HTR-8/SVneo (cell line): ENCODE measurements at places on chromosomes 1 and 21.

- DNase-seq, result no peak
Observed at GRCh38 chr1:154619181-154619948, 11.4 kb upstream of the ADAR start.

GRCh38 chr21:15062606-15062965 is 2.2 kb downstream of the NRIP1 start:
- no peak for DNase-seq

DNA sequence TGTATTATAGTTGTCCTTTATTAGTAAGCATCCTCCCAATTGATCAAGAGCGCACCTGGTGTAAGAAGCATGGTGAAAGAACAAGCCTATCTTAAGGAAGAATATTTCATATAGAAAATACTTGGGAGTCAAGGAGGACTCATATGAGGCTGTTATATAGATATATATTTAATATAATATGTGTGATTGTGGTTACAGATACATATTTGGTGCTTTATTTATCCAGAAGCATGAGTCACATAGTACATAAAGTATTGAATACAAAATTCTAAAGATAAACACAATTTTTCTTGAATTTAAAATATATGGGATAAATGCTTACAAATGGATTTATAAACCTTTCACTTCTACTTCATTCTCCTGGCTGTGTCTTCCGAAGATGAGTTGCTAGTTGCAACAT is 60.6 kb downstream of the RGS5 start:
- DNase-seq, result no peak

- DNase-seq, result no peak
Observed at GRCh38 chr1:232589111-232589811, 40.7 kb downstream of the SIPA1L2 start.

DNA sequence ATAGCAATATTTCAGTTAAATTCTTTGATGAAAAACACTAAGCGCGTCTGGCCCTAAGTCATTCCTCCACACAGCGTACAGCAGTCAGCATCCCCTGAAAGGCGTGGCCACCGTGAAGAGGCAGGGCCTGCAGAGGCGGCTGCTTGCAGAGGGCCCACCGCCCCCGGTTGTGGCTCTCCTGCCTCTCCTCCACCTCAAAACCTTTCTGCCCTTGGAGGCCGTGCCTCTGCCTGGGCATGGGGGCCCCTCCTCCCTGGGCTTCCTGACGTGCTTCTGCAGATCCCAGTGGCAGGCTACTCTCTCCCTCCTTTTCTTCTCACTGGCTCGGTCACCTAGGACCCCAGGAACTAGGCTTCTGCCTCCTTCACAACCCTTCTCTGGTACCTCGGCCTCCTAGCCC is 16.2 kb downstream of the CLSTN1 start:
- DNase-seq, result no peak

- DNase-seq, result no peak
Observed at GRCh38 chr1:234776876-234777855, 167.2 kb upstream of the IRF2BP2 start.

DNA sequence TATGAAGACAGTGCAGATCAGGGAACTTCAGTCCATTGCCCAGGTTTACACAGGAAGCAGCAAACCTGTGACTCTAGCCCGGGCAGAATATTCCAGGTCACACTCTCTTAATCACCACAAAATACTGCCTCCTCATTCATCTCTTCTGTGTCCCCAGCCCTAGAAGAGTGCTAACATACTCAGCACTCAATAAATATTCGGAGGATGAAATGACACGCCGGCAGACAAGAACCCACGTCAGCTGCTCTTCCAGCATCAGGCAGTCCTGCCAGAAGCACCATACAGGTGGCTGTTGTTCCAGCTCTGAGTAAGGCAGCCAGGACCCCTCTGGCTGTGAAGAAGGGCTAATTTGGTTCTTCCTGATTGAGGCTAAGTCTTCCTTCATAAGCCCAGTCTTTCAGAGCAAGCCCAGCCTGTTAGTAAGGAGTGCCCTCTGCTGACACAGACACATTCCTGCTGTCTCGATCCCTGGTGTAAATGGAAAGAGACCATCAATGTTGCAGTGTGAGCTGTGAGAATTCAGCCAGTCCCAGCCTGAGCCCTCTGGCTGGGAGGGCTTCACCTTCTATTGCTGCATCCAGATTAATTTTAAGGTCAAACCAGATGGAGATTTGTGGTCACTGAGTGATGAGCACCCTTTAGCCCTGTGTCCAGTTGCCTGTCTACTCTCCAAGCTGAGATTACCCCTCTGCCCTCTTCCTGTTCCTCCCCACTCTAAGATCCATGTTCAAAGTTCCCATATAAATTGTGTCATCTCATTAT is 45.0 kb upstream of the KIRREL1 start:
- peak; percentile 20 for DNase-seq

DNA sequence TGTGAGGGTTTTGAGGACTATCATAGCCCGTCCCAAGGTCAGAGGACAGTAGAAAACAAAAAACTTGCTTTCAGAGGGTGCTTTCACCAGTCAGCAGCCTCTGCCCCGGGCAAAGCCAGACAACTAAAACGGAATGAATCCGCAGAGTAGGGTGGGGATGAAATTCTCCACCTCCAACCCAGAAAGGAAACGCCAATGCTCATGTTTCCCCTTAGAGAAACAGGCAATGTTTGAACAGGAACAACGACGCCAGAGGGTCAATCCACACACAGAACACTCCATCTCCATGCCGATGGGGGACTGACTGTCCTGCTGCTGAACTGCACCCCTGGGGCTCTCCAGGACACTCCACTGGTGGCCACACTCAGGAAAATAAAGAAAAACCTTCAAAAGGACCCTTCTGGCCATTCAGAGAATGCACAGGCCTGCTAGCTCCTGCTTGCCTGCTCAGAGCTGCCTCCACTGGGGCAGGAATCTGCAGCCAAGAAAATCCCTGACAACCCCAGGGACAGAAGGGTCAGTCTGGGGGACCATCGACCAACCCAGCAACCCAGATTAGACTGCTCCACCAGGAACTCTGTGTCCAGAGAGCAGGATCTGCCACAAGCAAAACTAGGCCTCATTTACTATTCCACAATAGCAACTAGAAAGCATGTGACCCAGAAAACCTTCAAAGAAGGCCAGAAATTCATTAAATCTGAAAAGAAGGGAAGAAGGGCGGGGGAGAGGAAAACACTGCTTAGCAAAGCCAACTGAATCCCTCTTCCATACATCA is 116.0 kb downstream of the TOMM20 start:
- DNase-seq, result no peak

GRCh38 chr1:156081180-156081916 is 917 bp downstream of the MEX3A start:
- peak; percentile 27 for DNase-seq

DNA sequence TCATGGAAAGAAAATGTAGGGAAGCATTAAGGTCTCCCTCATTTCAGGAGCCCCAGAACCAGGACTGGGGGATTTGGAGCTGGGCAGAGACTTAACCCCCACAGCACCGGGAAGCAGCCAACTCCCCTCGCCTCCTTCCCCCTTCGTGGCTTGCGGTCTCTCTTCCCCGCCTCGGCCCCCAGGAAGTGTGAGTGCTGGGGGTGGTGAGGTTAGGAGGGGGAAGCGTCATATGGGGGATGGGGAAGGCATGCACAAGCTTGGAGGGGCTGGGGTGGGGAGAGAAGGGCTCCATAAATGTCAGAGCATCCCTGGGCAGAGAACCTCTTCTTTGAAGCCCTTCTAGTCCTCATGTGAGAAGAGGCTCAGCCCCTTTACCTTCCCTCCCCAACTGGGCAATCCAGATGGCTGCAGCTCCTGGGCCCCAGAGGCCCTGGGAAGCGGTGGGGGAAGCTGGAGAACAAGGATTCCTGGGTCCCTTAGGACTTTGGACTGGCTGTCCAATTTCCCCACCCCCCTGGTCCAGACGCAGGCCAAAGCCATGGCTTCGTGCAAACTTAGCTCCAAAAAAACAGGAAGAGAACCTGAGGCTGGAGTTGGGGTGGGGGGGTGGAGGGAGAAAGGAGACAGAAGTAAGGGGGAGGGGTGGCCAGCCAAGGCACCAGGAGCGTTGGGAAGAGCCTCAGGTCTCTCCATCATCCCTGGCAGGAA is 7.8 kb downstream of the ZBTB7B start:
- no peak for DNase-seq

GRCh38 chr1:147641695-147642592 is 28.4 kb downstream of the ACP6 start:
- peak; percentile 25 for DNase-seq

GRCh38 chr1:224767031-224767430 is 150.9 kb downstream of the CNIH3 start:
- no peak for DNase-seq

GRCh38 chr1:53066488-53066887 is 4.5 kb downstream of the PODN start:
- no peak for DNase-seq

GRCh38 chr21:40730426-40730800 is 116.5 kb downstream of the DSCAM start:
- no peak for DNase-seq

DNA sequence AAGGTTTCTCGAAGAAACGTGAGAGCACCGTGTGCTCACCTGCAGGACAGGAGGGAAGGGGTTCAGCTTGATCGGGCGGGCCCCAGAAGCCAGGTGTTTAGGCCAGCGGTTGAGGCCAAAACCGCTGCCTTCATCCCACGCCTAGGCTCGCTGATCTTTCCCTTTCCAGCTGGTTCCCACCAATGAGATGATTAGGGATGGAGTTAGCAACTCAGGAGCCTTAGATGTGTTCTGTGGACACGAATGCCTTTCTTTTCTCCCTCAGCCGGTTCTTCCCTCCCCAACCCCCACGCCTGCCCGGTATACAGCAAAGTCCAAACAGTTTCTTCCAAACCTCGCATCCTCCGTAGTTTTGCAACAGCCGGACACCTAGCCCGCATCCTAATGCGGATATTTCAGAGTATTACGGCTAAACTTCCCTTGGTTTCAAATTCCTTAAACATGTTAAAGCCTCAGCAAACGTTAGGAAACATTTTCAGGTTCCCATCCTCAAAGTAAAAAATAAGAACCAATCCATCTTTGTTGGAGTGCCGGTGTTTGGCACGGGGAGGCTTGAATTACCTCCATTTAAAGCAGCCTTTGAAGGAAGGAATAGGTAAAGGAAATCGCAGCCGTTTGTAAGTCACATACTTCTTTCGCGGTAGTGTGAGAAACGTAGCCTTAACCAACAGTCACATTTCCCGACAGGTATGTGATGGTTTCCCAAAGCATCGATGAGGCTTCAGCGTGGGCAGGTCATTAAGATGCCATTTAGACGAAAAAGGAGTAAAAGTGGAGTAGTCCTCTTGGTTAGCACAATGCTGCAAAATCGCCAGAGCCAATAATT is 1.1 kb downstream of the LRRC8C start:
- peak; percentile 13 for DNase-seq

DNA sequence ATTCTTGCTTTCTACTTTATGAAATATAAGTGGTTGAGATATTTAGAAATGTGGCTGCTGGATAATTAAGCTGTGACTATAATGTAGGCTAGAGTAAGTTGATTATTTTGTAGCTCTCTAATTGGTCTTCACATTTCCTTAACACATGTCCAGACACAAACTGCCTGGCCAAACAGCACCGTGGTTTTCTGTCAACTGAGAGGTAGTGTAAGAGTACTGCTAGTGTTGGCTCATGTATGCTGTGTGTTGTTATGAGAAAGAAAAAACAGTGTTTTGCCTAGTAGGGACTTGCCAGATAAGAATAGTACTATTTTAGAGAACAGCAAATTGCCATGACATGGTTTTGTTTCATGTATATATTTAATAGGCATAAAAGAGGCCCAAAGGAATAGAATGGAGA is 37.1 kb downstream of the TMED5 start:
- DNase-seq, result no peak

GRCh38 chr1:53207726-53208125 is 11.1 kb downstream of the CPT2 start:
- no peak for DNase-seq

- peak; percentile 36 for DNase-seq
Observed at GRCh38 chr1:121443001-121443540, 258.3 kb downstream of the SRGAP2C start.

DNA sequence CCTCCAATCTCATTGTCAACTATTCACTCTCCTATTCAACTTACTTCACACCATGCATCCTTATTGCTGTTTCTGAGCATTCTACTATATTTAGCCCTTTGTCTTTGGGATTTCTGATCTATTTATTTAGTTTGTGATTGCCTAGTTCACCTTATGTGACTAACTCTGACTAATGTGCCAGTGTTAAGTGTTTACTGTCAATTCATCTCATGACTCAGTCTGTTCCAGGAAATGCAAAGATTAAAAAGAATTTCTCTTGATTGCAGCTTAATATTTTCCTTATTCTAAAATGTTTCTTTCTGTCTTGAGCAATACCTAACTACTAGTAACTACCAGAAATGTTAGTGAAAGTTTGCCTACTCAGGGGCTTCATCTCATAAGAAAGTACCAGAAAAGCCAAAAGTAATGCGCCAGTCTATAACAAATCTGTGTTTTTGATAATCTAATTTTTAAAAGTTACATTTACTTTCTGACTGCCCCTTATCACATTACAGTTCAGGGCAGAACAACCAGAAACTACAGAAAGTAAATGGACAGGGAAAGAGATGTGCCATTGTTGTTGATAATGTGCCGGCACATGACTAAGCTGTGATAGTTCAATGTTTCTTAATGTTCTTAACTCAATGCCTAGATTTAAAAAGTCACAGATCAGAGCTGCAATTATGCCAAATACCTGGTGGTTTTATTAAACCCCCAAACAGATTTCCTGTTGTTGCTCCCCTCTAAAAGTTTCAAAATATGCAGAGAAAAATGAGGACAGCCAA is 556.5 kb downstream of the PTBP2 start:
- no peak for DNase-seq

DNA sequence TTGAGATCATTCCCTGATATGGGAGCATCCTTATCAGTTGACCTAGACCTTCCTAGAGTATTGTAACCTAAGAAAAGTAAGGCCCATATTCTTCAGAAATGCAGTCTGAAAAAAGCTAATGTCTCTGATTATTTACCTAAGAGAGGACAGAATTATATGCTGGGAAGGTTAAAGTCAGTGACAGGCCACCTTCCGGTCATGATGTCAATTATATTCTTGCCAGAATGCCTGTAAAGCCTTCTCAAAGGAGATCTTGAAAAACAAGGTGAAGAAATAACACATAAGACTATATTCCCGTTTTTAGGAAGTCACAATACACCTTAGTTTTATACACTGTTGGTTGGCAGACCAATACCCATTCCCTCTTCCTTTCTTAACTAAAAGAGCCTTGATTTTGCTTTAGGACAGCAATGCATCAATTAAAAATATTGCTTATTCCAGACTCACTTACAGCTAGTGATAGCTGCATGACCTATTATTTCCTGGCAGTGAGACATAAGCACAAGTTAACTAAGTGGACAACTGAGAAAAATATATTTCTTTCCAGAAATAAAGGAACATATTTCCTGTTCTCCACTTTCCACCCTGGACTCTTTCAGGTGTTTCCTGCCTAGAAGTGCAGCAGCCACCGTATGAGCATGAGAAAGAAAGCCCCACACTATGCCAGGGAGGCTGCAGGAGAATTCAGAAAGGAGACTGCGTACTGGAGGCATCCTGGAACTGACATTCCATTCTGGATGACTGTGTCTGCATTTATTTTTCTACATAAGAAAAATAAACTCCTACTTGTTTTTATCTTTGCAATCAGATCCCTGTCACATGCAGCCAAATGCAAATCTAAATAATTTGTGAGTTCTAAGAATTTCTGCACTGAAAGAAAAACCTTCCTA is 332.9 kb upstream of the PTBP2 start:
- DNase-seq, result peak; percentile 17
